Stimulated activated CD4-positive, alpha-beta T cell treated with anti-CD3 and anti-CD28 coated beads, Interleukin-2, amount 100 ng/mL, for 48 hours (primary cell): ENCODE measurements at places on chromosomes 12 and 14.

DNA sequence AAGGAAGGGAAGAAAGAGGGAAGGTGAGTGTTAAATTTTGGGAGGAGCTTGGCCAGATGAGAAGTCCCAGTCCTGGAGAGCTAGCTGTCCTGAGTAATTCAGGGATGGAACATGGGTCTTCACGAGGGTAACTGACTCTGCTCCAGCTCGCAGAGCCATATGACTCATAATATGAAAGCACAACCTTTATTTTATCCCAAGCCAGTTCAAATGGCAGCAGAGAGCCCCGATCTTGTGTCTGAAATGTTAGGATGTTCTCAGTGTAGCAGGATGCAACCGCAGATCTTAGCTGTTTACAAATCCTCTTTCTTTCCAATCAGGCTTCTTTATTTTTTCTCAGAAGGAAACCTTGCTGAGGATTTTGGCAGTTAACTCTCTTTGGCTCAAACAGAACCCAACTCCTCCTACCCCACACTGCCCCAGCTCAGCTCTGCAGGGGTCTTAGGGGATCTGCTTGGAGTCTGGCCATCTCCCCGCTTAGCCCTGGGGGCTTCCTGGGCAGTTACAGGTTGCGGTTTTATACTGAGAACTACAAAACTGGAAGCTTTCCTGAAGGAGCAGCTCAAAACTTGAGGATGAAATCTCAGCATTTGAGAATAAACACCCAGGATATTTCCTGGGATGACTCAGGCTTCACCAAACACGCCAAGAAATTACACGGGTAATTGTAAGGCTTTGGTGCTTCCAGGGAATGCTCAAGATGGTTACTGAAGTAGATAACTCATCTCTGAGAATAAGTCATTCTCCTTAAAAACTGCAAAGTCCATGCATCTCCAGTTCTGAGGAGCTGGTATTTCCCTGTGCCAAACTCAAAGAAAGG, 92.5 kb downstream of the VCPKMT start:
- no peak for DNase-seq

DNA sequence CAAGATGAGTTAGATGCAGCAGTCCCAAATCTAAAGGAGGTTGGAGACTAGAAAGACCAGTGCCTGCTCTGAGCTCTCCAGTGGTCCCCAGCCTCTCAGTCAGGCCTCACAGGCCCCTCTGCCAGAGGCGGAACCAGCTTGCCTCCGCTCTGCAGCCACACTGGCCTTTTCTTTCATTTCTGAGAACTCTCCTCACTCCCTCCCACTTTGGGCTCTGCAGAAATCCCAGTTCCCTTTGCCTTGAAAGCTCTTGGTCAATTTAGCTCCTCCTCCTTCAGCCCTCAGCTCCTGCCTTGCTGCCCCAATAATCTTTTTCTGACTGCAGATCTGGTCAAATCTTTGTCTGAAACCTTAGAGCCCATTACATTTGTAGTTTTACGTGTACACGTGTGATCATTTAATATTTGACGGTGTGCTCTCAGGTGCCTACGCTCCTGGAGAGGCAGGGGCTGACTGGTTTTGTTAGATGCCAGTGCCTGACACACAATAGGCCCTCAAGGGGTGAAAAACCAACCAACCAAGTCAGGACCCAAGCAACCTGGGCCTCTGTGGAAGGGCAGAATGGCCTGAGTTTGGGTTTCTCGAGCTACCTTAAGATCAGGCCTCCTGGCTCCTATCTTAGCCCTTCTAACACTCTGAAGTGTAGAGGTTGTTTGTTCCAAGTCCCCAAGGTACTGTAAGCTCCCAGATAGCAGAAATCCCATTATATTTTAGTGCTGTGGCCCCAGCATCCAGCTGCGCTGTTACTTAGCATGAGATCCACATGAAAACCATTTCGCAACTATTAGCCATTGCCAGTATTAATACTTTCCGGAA, 1.1 kb upstream of the NUDT4 start:
- DNase-seq = no peak

GRCh38 chr12:121628037-121628436, 1.7 kb downstream of the ORAI1 start:
- no peak for DNase-seq

DNA sequence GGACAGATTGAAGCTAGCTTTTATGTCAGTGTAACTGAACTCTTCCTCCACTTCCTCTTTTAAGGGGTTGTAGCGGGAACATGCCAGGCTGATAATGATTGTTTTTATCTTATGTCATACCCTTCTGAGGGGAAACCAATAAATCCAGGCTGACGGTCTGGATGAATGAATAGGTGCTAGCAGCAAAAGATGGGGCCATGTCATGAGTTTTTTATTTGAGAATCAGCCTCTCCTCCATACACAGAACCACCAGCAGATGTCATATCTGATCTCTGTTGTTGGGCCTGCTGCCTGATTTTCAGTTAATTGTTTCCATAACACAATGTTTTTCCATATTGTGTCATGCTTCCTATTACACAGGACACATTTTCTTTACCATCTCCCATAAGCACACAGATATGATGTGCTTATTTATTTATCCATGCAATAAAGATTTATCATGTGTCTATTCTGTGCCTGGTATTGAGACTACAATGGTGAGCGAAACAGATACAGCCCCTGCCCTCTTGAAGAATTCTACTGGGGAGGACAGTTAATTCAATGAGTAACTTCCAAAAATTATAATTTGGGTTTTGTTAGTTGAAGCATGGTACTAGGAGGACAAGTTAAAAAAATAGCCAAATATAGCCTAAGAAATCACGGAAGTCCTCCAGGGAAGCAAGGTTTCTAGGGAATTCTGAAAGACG, 33.6 kb upstream of the CRY1 start:
- DNase-seq = no peak
